ENCODE measurements at places on chromosomes 1 and 21.

- peak overlapping the region; percentile 87 for H3K27ac ChIP-seq
- peaks cover 2% of the 10 kb centered on the region for H3K36me3 ChIP-seq
- DNase-seq: peak; percentile 46
- H3K4me1 ChIP-seq: peaks cover 41% of the 10 kb centered on the region
These were observed 543 bp downstream of the ABCB10 start for GRCh38 chr1:229557913-229558414.

GRCh38 chr1:159077120-159077961 lies 775 bp upstream of the AIM2 start:
- no peaks in the 10 kb centered on the region for H3K27me3 ChIP-seq
- H3K4me1 ChIP-seq: peaks cover 52% of the 10 kb centered on the region
- peak; percentile 100 for DNase-seq

DNA sequence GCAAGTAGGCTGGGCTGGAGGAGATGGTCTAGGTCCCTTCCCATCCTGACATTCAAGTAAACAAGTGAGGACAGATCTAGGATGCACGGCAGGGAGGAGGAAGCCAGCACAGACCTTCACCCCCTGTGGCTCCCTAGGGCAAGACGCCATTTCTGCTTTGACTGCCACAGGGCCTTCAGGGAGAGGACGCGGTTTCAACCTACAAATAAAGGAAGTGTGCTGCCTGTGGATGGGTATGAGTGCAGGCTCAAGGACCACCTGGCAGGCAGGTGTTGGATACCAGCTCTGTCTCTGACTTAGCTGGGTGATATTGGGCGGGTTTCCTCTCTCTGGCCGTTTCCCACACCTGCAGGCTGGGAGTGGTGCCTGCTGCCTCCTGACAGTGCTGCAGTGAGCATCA lies 16.2 kb downstream of the SLC2A1 start:
- no peak for DNase-seq
- H3K36me3 ChIP-seq: peaks cover 51% of the 10 kb centered on the region
- no peaks in the 10 kb centered on the region for H3K27me3 ChIP-seq
- H3K4me3 ChIP-seq: no peak overlapping the region
- peak overlapping the region; percentile 81 for H3K27ac ChIP-seq

DNA sequence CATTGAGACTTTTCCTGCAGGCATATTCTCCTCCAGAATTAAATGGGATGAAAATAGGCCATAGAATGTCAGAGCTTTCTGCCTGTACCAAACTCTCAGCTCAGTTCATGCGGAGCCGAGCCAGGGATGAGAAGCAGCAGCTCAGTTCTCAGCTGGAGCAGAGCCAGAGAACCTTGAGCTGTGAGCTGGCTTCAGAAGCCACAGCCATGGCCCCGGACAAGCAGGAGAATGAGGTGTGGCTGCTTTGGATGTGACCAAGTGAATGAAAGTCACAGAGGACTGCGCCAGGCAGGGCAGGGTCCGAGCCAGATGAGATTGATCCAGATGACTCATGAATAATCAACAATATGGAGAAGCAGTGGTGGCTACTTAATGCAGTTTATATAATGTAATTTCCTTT lies 633.8 kb downstream of the NCAM2 start:
- no peak overlapping the region for H3K4me3 ChIP-seq
- no peak for DNase-seq
- no peaks in the 10 kb centered on the region for H3K27me3 ChIP-seq
- no peaks in the 10 kb centered on the region for H3K36me3 ChIP-seq
- no peaks in the 10 kb centered on the region for H3K4me1 ChIP-seq
- H3K27ac ChIP-seq: no peak overlapping the region

- peak overlapping the region; percentile 97 for H3K27ac ChIP-seq
- peaks cover 4% of the 10 kb centered on the region for H3K36me3 ChIP-seq
- peak; percentile 63 for DNase-seq
- H3K27me3 ChIP-seq: no peaks in the 10 kb centered on the region
These were observed 213.1 kb downstream of the RERE start for GRCh38 chr1:8604041-8604945.

GRCh38 chr1:198295225-198295624 lies 138.4 kb downstream of the NEK7 start:
- no peak for DNase-seq
- no peak overlapping the region for H3K4me3 ChIP-seq
- peaks cover 17% of the 10 kb centered on the region for H3K36me3 ChIP-seq
- H3K4me1 ChIP-seq: peaks cover 4% of the 10 kb centered on the region

DNA sequence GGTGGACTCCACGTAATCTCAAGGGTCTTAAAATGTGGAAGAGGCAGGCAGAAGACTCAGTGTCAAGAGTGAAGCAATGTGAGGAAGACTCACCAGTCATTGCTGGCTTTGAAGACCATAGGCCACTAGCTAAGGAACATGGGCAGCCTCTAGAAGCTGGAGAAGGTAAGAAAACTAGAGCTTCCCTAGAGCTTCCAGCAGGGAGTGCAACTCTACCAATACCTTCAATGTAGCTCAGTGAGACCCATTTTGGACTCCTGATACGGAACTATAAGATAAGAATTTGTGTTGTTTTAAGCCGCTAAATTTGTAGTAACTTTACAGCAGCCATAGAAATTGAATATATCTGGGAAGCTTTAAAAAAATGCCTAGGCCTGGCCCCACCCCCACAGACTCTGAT lies 18.9 kb downstream of the METTL13 start:
- peaks cover 1% of the 10 kb centered on the region for H3K4me1 ChIP-seq
- no peak overlapping the region for H3K4me3 ChIP-seq
- H3K36me3 ChIP-seq: peaks cover 17% of the 10 kb centered on the region

DNA sequence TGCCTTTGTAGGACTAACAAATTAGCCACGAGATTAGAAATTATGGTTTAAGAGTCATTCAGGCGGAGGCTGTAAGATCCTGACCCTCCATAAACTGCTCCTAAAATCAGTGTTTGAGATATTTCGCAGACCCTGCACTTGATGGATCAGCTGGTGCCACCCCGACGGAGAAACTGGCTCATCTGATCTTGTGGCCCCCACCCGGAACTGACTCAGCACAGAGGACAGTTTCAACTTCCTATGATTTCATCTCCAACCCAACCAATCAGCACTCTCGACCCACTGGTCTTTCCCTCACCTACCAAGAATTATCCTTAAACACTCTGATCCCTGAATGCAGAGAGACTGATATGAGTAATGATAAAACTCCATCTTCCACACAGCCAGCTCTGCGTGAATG lies 3.7 kb upstream of the JAM2 start:
- peaks cover 25% of the 10 kb centered on the region for H3K4me1 ChIP-seq
- H3K36me3 ChIP-seq: no peaks in the 10 kb centered on the region
- no peak overlapping the region for H3K4me3 ChIP-seq
- peak; percentile 18 for DNase-seq

- peaks cover 4% of the 10 kb centered on the region for H3K27me3 ChIP-seq
- H3K36me3 ChIP-seq: no peaks in the 10 kb centered on the region
- H3K27ac ChIP-seq: no peak overlapping the region
- H3K4me1 ChIP-seq: no peaks in the 10 kb centered on the region
- no peak overlapping the region for H3K4me3 ChIP-seq
These were observed 167.9 kb downstream of the KIF26B start for GRCh38 chr1:245322673-245323072.

- DNase-seq: no peak
- peaks cover 8% of the 10 kb centered on the region for H3K4me1 ChIP-seq
- no peak overlapping the region for H3K4me3 ChIP-seq
- no peaks in the 10 kb centered on the region for H3K27me3 ChIP-seq
- no peaks in the 10 kb centered on the region for H3K36me3 ChIP-seq
These were observed 14.5 kb downstream of the AUNIP start for GRCh38 chr1:25844536-25845337.

DNA sequence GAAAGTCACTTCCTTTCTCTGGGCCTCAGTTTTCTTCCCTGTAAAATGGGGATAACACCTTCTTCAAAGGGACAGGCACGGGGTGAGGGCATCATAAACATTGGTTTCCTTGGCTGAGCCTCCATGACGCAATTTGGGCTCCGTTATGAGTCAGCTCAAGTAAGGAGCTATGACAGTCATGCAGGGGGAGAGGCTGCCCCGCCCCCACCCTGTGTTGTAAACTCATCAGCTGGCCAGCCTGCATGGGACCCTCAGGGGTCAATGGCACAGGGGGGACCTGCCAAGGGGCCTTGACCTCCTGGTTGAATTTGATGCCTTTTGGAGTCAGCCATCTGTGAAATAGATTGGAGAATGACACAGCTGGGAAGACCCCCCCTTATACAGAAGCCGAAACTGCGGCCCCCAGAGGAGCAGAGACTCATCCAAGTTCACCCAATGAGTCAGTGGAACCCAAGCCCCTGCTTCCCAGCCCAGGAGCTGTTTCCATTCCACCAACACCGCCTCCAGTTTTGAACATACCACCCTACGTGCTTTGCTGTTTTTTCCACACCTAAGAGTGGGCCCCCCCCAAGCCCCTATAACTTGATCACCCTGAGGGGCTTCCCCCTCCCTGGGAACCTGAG lies 36.8 kb upstream of the RUNX3 start:
- peaks cover 79% of the 10 kb centered on the region for H3K4me1 ChIP-seq
- peak; percentile 94 for DNase-seq
- no peaks in the 10 kb centered on the region for H3K27me3 ChIP-seq
- H3K27ac ChIP-seq: peak overlapping the region; percentile 97
- H3K4me3 ChIP-seq: peak overlapping the region; percentile 32
- peaks cover 30% of the 10 kb centered on the region for H3K36me3 ChIP-seq

DNA sequence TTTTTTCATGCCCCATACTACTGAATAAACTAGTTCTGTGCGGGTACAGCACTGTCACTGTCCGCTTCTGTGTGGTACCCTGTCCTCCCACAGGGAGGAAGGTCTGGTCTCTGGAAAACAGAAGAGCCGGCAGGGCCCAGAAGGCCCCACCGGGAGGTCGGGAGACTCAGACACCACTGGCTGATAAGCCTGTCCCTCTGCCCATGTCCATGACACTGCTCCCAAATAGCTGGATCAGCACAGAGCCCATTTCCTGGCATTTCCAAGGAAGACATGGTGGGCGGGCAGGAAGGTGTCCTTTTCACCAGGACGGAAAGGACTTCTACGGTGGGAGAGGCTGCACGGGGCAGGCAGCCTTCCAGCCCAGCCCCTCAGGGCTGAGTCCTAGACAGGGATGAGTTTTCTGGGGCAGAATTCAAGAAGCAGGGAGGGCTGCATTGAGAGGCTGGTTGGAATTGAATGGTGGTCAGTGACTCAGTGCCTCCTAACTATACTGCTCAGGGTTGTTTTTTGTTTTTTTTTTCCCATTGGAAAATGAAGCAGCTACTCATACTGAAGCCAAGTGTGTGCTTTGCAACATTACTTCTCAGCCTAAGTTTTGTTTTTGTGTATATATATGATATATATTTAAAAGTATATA lies 7.1 kb downstream of the PSRC1 start:
- H3K4me3 ChIP-seq: no peak overlapping the region
- no peak overlapping the region for H3K27ac ChIP-seq
- no peak for DNase-seq
- peaks cover 4% of the 10 kb centered on the region for H3K4me1 ChIP-seq
- no peaks in the 10 kb centered on the region for H3K36me3 ChIP-seq
- no peaks in the 10 kb centered on the region for H3K27me3 ChIP-seq

- H3K27ac ChIP-seq: no peak overlapping the region
- no peak for DNase-seq
- no peaks in the 10 kb centered on the region for H3K36me3 ChIP-seq
These were observed 99.4 kb downstream of the SMYD2 start for GRCh38 chr1:214380396-214380795.

DNA sequence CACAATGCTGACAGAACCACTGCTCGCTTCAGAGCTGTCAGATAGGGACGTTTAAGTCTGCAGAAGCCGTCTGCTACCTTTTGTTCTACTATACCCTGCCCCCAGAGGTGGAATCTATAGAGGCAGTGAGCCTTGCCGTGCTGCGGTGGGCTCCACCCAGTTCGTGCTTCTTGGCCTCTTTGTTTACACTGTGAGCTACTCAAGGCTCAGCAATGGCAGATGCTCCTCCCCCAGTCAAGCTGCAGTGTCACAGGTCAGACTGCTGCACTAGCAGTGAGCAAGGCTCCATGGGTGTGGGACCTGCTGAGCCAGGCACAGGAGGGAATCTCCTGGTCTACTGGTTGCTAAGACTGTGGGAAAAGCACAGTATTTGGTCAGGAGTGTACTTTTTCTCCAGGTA lies 47.1 kb downstream of the LEPR start:
- H3K27me3 ChIP-seq: no peaks in the 10 kb centered on the region
- no peak for DNase-seq
- H3K27ac ChIP-seq: no peak overlapping the region
- H3K4me1 ChIP-seq: no peaks in the 10 kb centered on the region
- peaks cover 14% of the 10 kb centered on the region for H3K36me3 ChIP-seq

- H3K4me1 ChIP-seq: peaks cover 41% of the 10 kb centered on the region
- peaks cover 4% of the 10 kb centered on the region for H3K36me3 ChIP-seq
- H3K27me3 ChIP-seq: no peaks in the 10 kb centered on the region
- DNase-seq: no peak
- H3K4me3 ChIP-seq: peak overlapping the region; percentile 94
These were observed 509 bp downstream of the NVL start for GRCh38 chr1:224329484-224329841.

DNA sequence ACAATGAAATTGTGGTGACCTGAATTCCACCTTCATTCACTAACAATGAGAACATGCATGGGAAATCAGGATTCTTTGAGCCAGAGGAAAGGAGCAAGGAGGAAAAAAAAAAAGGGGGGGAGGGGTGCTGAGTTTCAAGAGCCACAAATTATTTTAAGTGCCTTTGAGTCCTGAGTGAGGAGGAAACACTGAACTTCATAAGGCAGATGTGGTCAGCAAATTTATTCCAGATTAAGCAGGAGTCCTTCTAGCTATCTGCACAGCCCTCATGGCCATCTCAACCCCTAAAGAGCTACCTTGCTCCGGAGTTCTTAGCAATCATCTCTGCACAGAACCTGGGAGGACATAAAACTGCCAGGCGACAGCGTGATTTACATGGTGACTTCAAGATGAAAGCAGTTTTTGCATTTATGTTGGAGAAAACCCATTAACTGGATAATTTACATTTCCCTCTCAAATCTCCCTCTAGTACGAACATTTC lies 21.7 kb downstream of the ASTN1 start:
- no peaks in the 10 kb centered on the region for H3K36me3 ChIP-seq
- no peak overlapping the region for H3K4me3 ChIP-seq
- DNase-seq: no peak
- peaks cover 3% of the 10 kb centered on the region for H3K27me3 ChIP-seq
- no peaks in the 10 kb centered on the region for H3K4me1 ChIP-seq

DNA sequence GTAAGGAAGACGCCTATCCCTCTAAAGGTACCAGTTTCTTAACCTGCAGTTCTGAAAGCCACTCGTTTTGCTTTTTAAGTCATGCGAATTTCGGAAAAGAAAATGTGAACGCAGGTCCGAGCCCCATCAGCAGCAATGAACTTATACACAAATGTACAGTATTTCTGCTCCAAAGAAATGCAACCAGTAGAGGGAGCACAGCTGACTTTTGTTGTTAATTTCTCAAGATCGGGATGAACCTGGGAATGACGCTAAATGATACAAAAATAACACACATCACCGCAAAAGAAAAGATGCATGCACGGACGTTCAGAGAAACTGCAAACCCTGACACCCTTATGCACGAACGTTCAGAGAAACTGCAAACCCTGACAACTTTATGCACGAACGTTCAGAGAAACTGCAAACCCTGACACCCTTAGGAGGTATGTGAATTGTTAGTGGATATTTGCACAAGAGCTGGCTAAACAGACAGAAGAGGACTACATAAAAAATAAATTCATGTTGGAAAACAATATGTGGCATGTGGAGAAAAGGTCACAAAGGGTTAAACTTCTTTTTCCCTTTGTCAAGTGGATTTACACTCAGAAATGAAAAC lies 3.5 kb upstream of the TIAM1 start:
- H3K27me3 ChIP-seq: no peaks in the 10 kb centered on the region
- no peak for DNase-seq
- no peak overlapping the region for H3K27ac ChIP-seq
- peaks cover 10% of the 10 kb centered on the region for H3K36me3 ChIP-seq
